ENCODE measurements at places on chromosomes 11 and 22. TPM values are rescaled to one million over a fixed set of nuclear protein-coding genes. Genes with fewer than 3 reads are reported as not detected.
A peak's percentile ranks its signal among the peaks of the same experiment; 100 is the strongest.

- DNase-seq, result peak; percentile 38
- H3K36me3 ChIP-seq, result peaks cover 12% of the 10 kb centered on the region
- no peak overlapping the region for H3K4me3 ChIP-seq
- H3K4me1 ChIP-seq, result peaks cover 9% of the 10 kb centered on the region
- H3K27me3 ChIP-seq, result no peaks in the 10 kb centered on the region
Measured at GRCh38 chr11:1566381-1567051, 5.6 kb downstream of the DUSP8 start.

- DNase-seq, result no peak
- H3K27me3 ChIP-seq, result no peaks in the 10 kb centered on the region
- no peaks in the 10 kb centered on the region for H3K4me1 ChIP-seq
- H3K4me3 ChIP-seq, result no peak overlapping the region
- H3K27ac ChIP-seq, result no peak overlapping the region
Measured at GRCh38 chr11:94424662-94425061, 23.4 kb upstream of the GPR83 start.

- no peaks in the 10 kb centered on the region for H3K27me3 ChIP-seq
- peaks cover 13% of the 10 kb centered on the region for H3K36me3 ChIP-seq
- no peak overlapping the region for H3K27ac ChIP-seq
- no peaks in the 10 kb centered on the region for H3K4me1 ChIP-seq
Measured at GRCh38 chr22:31271026-31271425, 21.3 kb downstream of the PIK3IP1 start.

DNA sequence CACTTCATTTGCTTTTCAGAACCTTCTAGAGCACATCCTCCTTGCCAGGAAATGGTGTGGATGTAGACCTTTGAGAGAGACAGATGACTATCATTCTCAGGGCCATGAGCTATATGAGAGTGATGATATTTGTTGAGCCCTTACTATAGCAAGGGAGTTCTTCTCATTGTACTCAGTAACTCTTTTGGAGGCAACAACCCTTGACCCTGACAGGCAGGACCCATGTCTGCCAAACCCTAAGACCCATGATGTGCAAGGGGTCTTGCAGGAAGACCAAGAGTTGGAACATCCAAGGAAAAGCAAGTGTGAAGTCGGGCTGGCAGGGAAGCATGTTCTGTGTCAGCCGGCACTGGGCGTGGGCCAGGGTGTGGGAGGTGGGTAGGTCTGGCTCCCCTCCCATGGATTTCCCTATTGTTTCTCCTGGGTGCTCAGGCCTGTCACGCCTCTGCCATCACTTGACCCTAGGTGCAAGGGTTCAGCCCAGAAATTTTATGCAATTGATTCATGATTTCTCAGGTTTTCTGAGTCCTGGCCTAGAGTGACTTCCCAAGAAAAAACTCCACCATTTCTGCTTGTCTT is 1.2 kb downstream of the FOLR3 start:
- H3K4me1 ChIP-seq, result no peaks in the 10 kb centered on the region
- no peaks in the 10 kb centered on the region for H3K27me3 ChIP-seq
- H3K36me3 ChIP-seq, result no peaks in the 10 kb centered on the region
- H3K27ac ChIP-seq, result no peak overlapping the region
- DNase-seq, result no peak

DNA sequence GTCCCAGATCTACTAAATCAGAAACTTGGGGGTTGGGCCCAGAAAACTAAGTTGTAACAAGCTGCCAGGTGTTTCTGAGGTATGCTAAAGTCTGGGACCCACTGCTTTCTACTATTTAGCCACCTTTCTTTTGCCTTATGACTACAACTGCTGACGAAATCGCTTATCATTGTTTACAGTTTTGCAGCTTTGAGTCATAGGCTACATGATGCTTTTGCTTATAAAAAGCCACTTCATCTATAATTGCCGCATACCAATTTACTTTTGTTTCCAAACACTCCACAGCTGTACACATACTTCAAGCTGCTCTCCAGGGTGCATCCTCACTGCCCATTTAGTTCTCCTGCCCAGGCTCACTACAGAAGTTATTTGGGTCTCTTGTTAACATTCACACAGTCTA is 144.7 kb downstream of the ENTHD1 start:
- no peak overlapping the region for H3K27ac ChIP-seq
- H3K4me3 ChIP-seq, result no peak overlapping the region
- H3K36me3 ChIP-seq, result no peaks in the 10 kb centered on the region
- no peaks in the 10 kb centered on the region for H3K4me1 ChIP-seq
- H3K27me3 ChIP-seq, result no peaks in the 10 kb centered on the region

- no peak overlapping the region for H3K27ac ChIP-seq
- no peaks in the 10 kb centered on the region for H3K4me1 ChIP-seq
- no peaks in the 10 kb centered on the region for H3K36me3 ChIP-seq
- no peaks in the 10 kb centered on the region for H3K27me3 ChIP-seq
Measured at GRCh38 chr22:46654927-46655595, 34.9 kb downstream of the GRAMD4 start.

DNA sequence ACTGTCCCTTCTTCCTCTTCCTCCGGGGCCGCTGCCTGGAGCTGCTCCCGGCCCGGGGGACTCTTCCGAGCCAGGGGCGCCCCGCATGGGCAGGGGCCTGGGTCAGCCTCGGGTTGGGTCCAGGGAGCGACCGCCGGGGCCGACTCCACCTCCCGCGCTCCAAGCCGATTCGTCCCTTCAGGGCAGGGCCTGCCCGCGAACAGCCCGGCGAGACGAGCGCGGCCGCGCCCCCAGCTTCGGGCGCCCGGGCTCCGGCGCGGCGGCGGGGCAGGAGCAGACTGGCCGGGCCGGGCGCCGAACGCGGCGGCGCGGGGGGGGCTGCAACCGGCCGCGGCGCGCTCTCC is at the start of gene LARGE1:
Gene LARGE1 (minus strand): TSS at position 280 of the 344 bp plus-strand sequence.
- H3K4me3 ChIP-seq, result peak within 1 kb of the TSS; percentile 87
- DNase-seq, result peak; percentile 43
- H3K36me3 ChIP-seq, result no peaks in the 10 kb centered on the region
- H3K27ac ChIP-seq, result peak within 1 kb of the TSS; percentile 51
- H3K27me3 ChIP-seq, result no peaks in the 10 kb centered on the region
- peaks cover 5% of the 10 kb centered on the region for H3K4me1 ChIP-seq

GRCh38 chr11:46038529-46038928 is 82.7 kb downstream of the PHF21A start:
- no peaks in the 10 kb centered on the region for H3K36me3 ChIP-seq
- no peak for DNase-seq
- H3K27ac ChIP-seq, result no peak overlapping the region
- no peaks in the 10 kb centered on the region for H3K27me3 ChIP-seq
- no peaks in the 10 kb centered on the region for H3K4me1 ChIP-seq

- no peaks in the 10 kb centered on the region for H3K36me3 ChIP-seq
- DNase-seq, result peak; percentile 55
- no peaks in the 10 kb centered on the region for H3K27me3 ChIP-seq
- H3K4me3 ChIP-seq, result no peak overlapping the region
Measured at GRCh38 chr11:117818041-117818873, 6.3 kb downstream of the FXYD2 start.

DNA sequence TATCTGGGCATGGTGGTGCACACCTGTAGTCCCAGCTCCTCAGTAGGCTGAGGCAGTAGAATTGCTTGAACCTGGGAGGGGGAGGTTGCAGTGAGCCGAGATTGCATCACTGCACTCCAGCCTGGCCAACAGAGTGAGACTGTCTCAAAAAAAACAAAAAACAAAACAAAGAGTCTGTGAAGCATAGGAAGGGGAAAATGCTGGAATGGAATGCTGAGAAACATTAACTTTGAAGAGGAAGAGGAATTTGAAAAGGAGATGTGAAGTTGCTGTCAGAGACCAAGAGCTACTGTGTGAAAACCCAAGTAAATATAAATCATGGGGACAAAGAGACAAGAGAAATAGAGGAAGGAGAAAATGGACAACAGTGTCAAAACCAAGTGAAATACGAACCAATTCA is 455.1 kb upstream of the ARHGAP42 start:
- no peaks in the 10 kb centered on the region for H3K36me3 ChIP-seq
- DNase-seq, result no peak
- no peak overlapping the region for H3K27ac ChIP-seq

GRCh38 chr22:41300661-41301060 is 664 bp upstream of the ZC3H7B start:
- no peak for DNase-seq
- no peak overlapping the region for H3K4me3 ChIP-seq
- no peaks in the 10 kb centered on the region for H3K36me3 ChIP-seq
- peaks cover 4% of the 10 kb centered on the region for H3K4me1 ChIP-seq
- H3K27me3 ChIP-seq, result no peaks in the 10 kb centered on the region

DNA sequence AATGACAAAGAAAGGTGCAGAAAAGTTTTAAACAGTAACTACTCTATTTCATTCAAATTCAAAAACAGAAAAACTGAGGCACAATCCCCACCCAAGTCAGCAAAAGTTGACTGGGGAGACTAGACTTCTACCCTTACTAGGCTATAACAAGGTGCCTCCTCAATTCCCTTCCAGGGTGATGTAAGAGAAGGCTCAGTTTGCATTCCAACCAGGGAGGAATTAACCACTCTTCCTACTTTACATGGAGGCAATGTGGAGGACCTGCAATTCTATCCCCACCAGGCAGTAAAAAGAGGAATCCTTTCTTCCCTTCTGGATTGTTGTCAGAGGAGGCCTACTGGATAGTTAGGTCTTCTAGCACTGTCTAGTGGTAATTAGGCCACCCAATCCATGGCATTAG is 26.1 kb downstream of the TYR start:
- H3K27ac ChIP-seq, result no peak overlapping the region
- DNase-seq, result no peak
- no peaks in the 10 kb centered on the region for H3K36me3 ChIP-seq
- H3K27me3 ChIP-seq, result no peaks in the 10 kb centered on the region
- no peaks in the 10 kb centered on the region for H3K4me1 ChIP-seq
- H3K4me3 ChIP-seq, result no peak overlapping the region

GRCh38 chr11:76984743-76985142 is 49.5 kb upstream of the B3GNT6 start:
- H3K36me3 ChIP-seq, result no peaks in the 10 kb centered on the region
- no peak overlapping the region for H3K27ac ChIP-seq
- no peaks in the 10 kb centered on the region for H3K27me3 ChIP-seq
- no peaks in the 10 kb centered on the region for H3K4me1 ChIP-seq
- no peak overlapping the region for H3K4me3 ChIP-seq

DNA sequence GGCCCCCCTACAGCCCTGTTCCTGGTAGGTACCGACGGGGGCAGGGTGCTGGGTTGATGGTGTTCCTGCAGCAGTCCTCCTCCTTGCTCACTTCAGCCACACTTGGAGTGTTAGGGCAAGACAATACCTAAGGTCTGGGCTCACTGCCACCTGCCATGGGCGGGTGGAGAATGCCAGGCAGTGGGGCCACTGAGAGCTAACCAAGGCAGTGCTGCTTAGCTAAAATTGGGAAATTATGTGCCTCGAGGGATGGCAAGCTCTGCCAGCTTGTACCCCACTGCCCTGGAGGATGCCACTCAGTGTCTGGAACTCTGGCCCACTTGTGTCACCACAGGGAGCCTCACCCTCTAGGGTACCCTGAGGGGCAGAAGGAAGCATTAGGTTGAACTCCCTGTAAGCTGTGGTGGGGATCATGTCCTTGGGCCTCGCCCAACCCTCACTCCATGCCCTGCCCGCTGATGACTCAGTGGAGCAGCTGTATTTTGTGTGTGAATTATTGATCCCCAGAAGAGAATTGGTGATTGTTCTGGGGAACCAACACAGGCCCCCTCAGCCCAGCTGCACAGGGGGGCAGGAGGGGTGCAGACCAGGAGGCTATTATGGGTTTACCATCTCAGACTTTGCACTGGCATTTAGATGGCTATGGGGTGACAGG is 17.7 kb downstream of the PHLDB1 start:
- no peaks in the 10 kb centered on the region for H3K36me3 ChIP-seq
- H3K27ac ChIP-seq, result no peak overlapping the region
- H3K4me3 ChIP-seq, result no peak overlapping the region
- H3K27me3 ChIP-seq, result no peaks in the 10 kb centered on the region
- no peak for DNase-seq

DNA sequence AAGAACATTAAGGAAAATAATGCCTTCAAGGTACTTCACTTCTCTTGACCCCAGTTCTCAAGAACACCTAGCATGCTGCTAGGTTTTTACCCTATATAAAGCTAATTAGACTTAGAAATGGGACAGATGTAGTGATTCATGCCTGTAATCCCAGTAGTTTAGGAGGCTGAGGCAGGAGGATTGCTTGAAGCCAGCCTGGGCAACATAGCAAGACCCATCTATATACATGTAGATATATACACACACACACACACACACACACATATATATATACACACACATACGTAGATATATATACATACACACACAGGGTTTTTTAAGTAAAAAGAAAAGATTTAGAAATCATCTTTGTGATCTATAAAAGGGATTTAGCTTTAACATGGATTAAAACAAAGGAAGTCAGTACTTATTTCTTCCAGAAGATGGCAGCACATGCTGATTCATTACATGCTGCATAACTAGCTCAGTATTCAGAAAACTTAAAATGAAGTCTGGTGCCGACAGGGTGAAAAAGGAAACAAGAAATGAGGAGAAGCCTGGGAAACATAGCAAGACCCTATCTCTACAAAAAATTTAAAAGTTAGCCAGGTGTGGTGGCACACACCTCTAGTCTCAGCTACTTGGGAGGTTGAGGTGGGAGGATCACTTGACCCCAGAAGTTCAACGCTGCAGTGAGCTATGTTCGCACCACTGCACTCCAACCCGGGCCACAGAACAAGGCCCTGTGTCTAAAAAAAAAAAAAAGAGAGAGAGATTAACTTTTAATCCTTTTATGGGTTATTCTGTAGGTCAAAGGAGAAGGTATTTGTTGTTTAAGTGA is 28.5 kb upstream of the RBX1 start:
- no peak overlapping the region for H3K27ac ChIP-seq
- H3K4me1 ChIP-seq, result peaks cover 4% of the 10 kb centered on the region
- no peaks in the 10 kb centered on the region for H3K36me3 ChIP-seq
- no peak for DNase-seq

GRCh38 chr11:131064373-131064991 is 148.2 kb upstream of the SNX19 start:
- H3K4me1 ChIP-seq, result no peaks in the 10 kb centered on the region
- no peak overlapping the region for H3K4me3 ChIP-seq
- no peak for DNase-seq
- H3K36me3 ChIP-seq, result no peaks in the 10 kb centered on the region
- H3K27me3 ChIP-seq, result no peaks in the 10 kb centered on the region
- no peak overlapping the region for H3K27ac ChIP-seq

DNA sequence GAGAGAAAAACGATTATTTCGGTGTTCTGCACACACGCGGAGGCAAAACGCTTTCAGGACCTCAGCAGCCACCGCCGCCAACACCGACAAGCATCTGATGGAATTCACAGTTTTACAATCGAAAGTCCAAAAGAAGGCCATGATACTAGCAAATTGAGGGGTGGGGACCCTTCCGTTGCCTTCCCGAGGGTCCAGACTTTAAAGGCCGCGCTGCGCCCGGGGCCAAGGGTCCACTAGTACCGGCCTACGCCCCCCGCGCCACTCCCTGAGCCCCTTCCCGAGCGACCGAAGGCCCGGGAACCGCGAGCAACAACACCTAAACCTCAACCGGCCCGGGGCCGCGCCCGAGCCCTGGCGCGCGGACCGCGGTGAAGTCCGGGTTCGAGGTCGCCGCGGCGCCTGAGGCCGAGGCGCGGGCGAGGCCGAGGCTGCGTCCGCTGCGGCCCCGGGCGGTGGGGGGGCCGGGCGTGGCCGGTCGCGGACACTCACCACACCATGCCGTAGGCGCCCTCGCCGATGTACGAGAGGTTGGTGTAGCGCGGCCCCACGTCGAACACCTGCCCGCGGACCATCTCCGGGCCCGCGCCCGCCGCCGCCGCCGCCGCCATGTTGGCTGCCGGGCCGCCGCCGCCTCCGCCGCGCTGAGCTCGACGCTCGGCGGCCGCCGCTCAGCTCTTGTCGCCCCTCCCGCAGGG is 465 bp downstream of the MAPK1 start:
- H3K27me3 ChIP-seq, result no peaks in the 10 kb centered on the region
- H3K4me1 ChIP-seq, result peaks cover 31% of the 10 kb centered on the region
- H3K36me3 ChIP-seq, result no peaks in the 10 kb centered on the region
- DNase-seq, result no peak
- H3K4me3 ChIP-seq, result peak overlapping the region; percentile 92

Gene MRGPRX4
- total RNA-seq, result not detected

Gene OR52I1
- total RNA-seq, result not detected

Gene APOA4
- not detected for total RNA-seq

Gene MS4A15
- not detected for total RNA-seq

Gene ROBO4
- 3.3 TPM for total RNA-seq

Gene XRCC6
- total RNA-seq, result 85.4 TPM

Gene MSANTD4
- total RNA-seq, result 7.7 TPM

Data from pancreas (tissue), 10 donors.